ENCODE measurements at places on chromosomes 12 and 14.

DNA sequence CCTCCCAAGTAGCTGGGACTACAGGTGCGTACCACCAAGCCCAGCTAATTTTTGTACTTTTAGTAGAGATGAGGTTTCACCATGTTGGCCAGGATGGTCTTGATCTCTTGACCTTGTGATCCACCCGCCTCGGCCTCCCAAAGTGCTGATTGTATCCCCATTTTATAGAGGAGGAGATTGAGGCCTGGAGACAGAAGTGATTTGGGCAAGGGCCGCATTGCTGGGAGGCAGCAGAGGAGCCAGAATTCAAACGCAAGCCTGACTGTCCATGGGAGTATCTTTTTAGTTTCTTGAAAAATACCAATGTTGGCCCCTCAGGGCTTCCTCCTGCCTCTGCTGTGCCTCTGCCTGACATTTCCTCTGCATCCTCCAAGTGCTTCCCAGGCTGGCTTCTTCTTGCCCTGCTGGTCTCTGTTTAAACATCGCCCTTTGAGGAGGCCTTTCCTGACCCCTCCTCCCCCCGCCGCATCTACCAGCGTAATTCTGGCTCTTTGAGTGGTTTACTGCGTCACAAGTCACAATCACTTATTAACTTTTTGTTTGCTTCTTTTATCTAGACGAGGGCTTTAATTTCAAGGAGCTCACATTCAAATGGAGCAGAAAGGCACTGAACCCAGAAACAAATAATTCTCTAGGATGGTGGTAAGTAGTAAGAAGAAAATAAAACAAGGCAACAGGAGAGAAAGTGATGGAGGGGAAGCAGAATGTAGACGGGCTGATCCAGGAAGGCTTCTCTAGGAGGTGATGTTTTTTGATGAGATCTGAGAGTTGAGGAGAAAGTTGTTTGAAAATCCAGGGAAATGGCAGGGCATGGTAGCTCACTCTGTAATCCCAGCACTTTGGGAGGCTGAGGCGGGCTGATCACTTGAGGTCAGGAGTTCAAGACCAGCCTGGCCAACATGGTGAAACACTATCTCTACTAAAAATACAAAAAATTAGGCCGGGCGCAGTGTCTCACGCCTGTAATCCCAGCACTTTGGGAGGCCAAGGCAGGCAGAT, 91.0 kb upstream of the MED13L start:
- no peak for DNase-seq

DNA sequence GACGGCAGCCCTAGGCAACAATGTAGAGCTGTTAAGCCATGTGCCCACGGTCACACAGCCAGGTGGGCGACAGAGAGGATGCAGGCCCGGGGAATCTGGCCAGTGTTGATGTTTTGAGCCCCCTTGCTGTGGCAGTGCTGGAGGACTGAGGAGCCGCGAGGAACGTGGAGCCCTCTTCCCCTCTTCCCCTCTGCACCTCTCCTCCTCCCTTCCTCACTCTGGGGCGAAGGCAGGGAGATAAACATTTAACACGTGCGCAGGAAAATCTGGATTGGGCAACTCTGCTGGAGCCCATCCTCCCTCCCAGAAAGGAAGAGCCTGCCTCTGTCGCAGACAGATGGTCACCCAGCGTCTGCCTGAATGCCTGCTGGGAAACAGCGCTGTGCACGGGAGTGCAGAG, 376.8 kb downstream of the FUT8 start:
- DNase-seq, result peak; percentile 19

- peak; percentile 22 for DNase-seq
Observed at GRCh38 chr12:46212108-46212982, 56.5 kb downstream of the SLC38A1 start.

DNA sequence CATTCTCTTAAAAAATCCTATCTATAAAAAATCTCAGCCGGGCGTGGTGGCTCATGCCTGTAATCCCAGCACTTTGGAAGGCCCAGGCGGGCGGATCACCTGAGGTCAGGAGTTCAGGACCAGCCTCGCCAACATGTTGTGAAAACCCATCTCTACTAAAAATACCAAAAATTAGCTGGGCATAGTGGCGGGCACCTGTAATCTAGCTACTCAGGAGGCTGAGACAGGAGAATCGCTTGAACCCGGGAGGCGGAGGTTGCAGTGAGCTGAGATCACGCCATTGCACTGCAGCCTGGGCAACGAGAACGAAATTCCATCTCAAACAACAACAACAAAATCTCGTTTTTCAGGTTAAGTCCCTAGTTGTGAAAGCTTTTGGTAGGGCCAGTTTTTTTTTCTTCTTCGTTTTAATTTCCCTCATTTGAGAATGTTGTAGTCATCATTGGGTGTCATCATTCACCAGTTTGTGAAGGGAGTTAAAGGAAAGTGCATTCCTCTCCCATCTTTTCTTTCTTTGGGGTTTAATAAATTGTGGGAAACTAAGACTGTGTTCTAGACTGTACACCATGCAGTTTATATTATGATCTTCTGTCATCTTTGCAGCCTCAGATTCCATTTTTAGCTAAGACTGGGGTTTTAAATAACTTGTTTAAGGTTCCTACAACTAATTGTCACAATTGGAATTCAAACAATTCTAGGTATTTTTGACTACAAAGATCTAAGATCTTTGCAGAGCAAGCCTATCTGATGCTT, 23.9 kb downstream of the MDM2 start:
- peak; percentile 47 for DNase-seq

DNA sequence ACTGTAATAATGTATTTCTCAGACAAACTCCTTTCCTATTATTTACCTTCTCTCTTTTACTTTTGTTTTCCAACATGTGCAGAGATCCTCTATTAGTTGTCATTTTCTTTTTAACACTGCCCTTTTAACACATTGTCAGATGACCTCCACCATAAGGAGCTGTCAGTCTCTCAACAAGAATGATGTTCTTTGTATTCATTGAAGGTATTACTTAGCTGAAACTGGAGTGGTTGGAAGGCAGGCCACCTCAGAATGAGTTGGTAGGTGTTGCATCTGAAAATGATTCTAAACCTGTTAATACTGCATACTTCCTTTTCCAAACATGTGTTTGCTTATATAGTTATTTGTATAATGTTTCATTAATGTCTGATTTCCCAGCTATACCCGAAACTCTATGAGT, 16.9 kb downstream of the TMEM117 start:
- DNase-seq, result no peak

GRCh38 chr12:48977290-48978281, 536 bp upstream of the WNT1 start:
- peak; percentile 69 for DNase-seq
